Caki2 (cell line): ENCODE measurements at places on chromosomes 6 and 20.

DNA sequence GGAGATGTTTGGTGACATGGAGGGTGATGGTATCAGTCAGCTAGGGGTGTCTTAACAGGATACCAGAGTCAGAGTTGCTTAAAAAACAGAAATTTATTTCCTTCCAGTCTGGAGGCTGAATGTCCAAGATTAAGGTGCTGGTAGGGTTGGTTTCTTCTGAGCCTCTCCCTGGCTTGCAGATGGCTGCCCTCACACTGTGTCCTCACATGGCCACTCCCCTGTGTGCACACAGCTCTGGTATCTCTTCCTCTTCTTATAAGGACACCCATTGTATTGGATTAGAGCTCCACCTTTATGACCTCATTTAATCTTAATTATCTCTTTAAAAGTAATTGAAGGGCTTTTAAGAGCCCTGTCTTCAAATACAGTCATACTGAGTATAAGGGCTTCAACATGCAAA, 431.8 kb upstream of the MMS22L start:
- no peak for DNase-seq

GRCh38 chr6:163123098-163123497, 291.4 kb upstream of the QKI start:
- no peak for DNase-seq

GRCh38 chr6:166194914-166195859, 27.5 kb upstream of the TBXT start:
- DNase-seq = no peak

GRCh38 chr6:36195471-36196112, 952 bp upstream of the BRPF3 start:
- no peak for DNase-seq

GRCh38 chr20:36836591-36837269, 39.2 kb upstream of the TLDC2 start:
- DNase-seq = no peak

- DNase-seq = no peak
These were observed 114.8 kb downstream of the FOXO3 start for GRCh38 chr6:108675226-108676200.

- peak; percentile 96 for DNase-seq
These were observed 14.3 kb upstream of the FAM135A start for GRCh38 chr6:70398783-70399728.

- DNase-seq = no peak
These were observed 61.3 kb upstream of the HEY2 start for GRCh38 chr6:125688138-125688537.

GRCh38 chr20:40894237-40894630, 134.4 kb upstream of the TOP1 start:
- no peak for DNase-seq

DNA sequence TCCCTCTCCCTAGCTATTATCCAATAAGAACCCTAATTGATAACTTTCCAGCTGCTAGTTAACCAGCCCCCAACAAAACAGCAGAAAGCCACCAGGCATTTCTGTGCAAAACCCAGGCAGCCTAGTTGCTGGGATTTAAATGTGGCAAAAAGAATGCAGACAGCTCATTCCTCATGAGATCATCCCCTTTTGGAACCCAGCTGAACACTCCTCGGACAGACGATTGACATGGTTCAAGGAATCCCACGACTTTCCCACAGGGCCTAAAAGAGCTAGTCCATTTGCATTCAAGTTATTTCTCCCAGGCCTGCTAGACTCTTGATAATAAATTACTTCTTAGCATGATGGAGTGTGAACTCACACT, 24.0 kb downstream of the JAG1 start:
- DNase-seq = no peak

GRCh38 chr6:69917834-69918233, 51.5 kb downstream of the COL19A1 start:
- DNase-seq = peak; percentile 67

- no peak for DNase-seq
These were observed 217.0 kb upstream of the MYLIP start for GRCh38 chr6:15911753-15912504.

- DNase-seq = no peak
These were observed 331.5 kb upstream of the MAP3K7 start for GRCh38 chr6:90918361-90918760.
